Stimulated activated CD8-positive, alpha-beta memory T cell treated with anti-CD3 and anti-CD28 coated beads, Interleukin-7, amount 100 ng/mL, for 1 hour (primary cell): ENCODE measurements at places on chromosomes 12 and 14.

DNA sequence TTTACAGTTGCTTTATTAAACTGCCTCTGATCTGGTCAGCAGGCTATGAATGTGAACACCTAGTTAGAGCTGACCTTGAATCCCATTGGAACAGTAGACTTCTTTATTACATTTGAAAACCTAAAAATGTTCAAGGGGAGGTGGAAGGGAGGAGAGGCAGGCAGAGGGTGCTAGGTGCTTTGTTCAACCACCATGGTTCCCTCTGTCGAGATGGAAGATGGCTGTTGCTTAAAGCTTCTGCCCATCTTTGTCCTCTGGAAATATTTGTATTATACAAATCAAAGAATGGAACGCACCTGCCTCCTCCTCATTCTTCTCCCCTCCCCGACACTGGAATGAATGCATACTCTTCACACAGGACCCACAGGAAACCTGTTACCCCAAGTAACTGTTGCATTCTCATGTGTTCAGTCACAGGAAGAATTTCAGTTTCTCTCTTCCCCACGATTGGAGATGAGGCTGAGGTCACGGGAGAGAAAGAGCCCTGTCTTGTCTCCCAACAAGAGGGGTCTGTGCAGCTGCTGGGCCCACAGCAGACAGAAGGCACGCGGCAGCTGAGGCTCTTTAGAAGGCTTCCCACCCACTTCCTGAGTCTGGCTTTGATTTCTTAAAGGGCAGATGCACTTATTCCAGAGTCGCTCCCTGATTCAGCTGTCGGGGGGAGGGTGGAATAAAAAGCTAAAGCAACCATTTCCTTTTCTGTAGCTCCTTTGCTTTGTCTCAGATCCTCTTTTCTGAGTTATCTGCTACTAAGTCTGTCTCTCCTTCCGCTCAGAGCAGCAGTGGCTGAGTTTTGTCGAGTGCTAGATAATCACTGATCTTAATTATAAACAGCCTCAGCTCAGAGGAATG, 217.9 kb upstream of the BTG1 start:
- no peak for DNase-seq

DNA sequence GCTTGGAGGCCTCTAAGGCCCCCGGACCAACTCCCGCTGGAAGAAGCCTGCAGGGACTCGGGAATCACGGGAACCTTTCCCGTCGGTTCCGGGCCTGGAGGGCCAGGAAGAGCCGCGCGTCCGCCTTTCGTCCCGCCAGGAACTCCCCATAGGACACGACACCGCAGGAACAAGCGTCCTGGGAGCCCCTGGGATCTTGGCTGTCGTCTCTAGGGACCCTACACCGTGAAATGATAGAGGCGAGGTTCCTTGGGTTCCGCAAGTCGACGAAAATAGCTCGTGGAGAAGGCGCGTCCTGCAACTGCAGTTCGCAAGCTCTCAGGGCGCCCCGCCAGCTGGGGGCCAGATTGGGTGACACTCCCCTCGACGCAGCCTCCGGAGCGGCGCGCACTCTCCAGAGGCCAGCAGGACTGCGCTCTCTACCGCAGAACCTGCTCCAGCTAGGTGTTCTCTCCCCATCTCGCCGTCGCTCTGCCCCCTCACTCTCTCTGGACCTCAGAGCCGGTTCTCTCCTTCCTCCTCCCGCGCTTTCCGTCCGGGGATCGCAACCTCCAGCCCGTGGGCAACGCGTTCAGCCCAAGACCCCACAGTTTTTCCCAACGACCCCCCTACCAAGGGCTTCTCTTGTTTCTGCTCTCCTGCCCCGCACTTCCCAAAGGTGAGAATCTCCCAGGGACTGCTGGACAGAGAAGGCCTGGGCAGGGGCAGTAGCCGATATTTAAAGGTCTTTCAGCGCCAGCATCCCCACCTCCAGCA, 776 bp downstream of the BMP4 start:
- no peak for DNase-seq

GRCh38 chr12:54431911-54432814, 13.1 kb upstream of the ITGA5 start:
- DNase-seq = no peak

DNA sequence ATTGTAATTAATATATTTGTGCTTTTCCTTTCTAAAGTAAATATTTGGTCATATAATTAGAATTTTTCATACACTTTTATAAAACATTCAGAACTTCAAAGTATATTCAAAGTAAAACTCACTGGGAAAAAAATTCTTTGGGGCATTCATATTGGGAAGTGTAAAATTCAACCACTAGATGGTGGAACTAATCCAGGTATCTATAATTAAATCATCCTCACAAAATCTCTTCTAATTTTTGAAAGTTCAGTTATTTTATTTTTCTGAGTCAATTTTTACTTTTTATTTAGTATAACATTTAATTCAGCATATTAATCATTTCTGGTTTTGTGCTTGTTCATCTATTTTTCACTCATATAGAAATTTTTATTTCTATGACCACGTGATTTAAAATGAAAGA, 81.0 kb downstream of the NTS start:
- no peak for DNase-seq

- DNase-seq = peak; percentile 61
Measured at GRCh38 chr12:6563448-6564050, 4.5 kb downstream of the NOP2 start.

DNA sequence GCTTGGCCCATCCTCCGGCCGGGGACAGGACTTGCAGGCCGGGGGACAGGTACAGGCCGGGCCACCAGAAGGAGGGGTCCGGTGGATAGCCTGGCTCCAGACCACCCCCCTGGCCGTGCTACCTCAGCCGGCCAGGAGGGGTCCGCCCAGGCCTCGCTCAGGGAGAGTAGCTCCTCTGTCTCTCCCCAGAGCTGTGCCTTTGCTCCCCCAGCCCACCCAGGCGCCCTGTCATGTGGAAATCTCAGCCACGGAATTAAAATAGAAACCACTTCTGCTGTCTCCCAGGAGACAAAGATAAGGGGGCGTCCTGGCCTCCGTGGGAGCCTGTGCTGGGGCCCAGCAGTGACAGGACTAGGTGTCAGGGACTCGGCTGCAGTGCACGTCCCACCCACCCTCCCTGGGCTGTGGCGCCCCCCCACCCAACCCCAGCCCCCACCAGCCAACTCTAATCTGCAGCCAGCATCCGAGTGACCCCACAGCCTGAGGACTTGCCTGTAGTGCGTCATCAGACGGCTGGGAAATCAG, 3.3 kb upstream of the CRIP2 start:
- DNase-seq = no peak

DNA sequence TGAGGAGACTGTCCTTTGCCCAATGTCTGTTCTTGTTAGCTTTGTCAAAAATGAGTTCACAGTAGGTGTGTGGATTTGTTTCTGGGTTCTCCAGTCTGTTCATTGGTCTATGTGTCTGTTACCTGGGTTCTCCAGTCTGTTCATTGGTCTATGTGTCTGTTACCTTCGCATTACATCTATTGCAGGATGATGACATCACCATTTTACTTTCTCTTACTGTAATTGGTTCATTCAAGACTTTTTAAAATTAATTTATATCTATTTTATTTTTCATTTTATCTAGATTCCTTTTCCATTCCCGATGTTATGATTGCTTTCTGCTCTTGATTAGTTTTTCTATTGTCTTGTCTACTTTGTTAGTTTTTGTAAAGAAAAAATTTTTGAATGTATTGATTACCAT, 615.5 kb downstream of the SOX5 start:
- no peak for DNase-seq

GRCh38 chr12:112862636-112863290, 44.0 kb upstream of the OAS1 start:
- no peak for DNase-seq

GRCh38 chr14:90678846-90679362, 137.3 kb downstream of the TTC7B start:
- no peak for DNase-seq

DNA sequence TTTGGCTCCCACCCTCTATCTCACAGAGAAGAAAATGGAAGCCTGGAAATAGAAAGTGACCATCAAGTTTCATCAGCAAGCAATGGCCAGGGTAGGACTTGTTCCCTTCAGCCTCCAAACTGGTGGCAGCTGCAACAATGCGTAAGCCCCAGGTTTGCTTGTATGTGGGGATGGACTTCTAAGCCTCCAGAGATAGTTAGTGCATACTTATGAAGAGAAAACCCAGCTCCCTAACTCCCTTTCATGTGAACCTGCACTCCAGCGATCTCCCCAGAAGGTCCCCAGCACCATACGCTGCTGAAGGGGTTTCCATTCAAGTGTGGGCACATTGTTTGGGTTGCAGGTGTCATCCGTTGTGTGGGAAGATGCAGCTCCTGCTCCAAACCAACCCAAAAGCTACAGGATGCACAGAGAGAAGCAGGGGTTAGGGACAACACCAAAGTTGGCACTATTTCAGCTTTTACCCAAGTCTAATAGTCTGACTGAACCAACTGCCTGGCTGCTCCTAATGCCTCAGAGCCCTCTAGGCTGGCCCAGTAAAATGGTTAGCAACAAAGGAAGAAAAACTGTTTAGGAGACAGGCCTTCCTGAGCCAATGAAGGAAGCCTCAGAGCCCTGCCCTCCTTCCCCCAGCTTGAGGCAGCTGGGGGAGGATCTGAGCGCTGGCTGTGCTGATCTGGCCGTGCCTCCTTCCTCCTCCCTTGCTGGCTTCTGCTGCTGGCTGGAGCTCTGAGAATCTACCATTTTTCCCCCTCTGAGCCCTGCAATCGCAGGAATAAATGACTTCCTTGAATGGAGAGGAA, 12.3 kb downstream of the ZFP36L1 start:
- DNase-seq = no peak

GRCh38 chr14:49950275-49951228, 57.7 kb downstream of the ARF6 start:
- no peak for DNase-seq

DNA sequence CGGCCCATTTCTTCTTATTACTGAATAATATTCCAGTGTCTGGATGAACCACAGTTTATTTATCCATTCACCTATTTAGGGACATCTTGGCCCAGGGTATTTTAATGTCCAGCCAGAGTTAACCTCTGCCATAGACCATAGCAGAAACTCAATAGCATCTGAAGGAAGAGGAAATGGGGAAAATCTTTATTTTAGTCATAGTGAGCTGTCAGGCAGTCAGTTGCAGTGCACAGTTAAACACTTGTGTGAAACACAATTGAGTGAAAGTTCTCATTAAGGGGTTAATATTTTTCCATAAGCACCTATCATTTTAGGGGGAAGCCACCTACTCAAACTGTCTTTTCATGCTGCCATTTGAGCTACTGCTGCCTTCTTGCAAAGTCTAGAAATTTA, 197.3 kb upstream of the PPFIA2 start:
- no peak for DNase-seq

DNA sequence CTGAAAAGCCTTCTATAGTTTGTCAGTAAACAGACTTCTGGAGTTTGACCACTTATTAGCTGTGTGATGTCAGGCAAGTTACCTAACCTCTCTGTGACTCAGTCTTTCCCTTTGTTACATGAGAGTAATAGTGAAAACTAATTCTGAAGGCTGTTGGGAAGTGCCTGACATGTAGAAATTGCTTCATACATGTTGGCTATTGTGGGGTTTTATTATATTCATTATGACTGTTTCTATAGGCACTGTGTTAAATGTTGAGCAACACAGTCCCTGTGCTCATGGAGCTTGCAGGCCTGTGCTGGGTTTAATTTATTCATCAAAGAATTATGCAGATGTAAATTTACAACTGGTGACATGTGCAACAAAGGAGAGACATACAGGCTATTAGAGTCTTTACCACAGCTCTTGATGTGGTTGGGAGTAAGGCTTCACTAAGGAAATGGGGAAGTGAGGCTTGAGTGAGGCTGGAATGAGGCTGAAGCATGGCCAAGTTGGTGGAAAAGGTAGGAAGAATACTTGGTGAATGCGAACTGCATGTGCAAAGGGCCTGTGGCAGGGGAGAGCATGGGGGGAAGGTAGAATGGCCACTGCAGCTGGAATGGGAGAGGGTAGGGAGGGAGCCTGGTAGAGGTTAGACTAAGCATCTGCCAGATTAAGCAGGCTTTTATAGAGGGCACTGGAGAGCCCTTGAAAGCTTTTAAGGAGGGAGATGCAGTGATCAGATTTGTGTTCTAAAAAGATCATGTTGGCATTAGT, 236.4 kb upstream of the CRY1 start:
- DNase-seq = no peak

DNA sequence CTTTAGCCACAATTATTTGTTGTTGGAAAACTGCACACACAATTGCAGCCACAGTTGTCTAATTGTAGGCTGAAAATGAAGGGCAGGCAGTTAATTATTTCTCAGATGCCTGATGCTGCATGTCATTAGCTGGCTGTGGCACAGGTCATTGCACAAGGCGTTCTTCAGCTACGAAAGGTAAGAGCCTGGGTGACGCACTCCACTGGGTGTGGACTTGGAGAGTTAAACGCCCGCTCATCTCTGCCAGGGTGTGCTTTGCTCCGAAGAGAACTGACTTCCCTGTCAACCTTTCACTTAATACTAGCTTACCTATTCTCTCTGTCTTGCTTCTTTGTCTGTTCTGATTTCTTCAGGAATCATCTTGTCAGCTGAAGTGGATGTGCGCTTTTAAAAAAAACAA, 91.4 kb upstream of the CPM start:
- no peak for DNase-seq

- DNase-seq = no peak
Measured at GRCh38 chr12:71536939-71537622, 97.5 kb downstream of the LGR5 start.

GRCh38 chr14:92586963-92587699, 73.5 kb downstream of the RIN3 start:
- DNase-seq = no peak

GRCh38 chr14:90548455-90548854, 151.6 kb downstream of the CALM1 start:
- no peak for DNase-seq

DNA sequence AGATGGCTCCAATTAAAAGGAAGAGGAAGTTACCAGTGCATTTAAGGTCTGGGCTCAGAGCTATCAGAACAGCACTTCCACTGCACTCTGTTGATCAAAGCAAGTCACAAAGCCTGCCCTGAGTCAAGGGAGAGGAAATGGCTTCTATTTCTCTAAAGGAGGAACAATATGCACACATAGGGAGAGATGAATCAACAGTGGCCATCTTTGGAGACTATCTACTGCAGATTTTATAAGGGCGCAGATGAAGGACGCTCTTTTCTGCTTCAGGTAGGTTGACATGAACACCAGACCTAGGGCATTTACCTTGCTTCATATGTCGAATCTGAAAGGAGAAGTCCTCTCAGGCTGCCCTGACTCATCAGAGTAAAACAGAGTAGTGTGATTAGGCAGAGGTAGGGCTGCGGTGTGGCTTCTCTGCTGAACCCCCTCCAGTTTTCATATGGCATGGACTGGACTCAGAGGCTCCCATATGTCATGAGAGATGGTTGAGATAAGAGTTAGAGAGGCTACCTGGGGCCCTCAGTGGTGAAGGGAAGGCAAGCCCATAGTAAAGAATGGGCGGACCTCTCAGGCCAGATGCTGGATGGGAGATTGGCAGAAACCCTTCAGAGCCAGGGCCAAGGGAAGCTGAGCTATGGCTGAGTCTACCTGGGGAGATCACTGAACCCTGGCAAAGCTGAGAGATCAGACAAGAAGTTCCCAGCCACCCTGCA, 84.4 kb downstream of the ARF6 start:
- DNase-seq = no peak

GRCh38 chr12:80222261-80222660, 122.9 kb downstream of the OTOGL start:
- DNase-seq = no peak

- no peak for DNase-seq
Measured at GRCh38 chr14:37583358-37584210, 11.5 kb downstream of the FOXA1 start.
